ENCODE measurements at places on chromosomes 3 and 15.

GRCh38 chr15:43941555-43941954 is 114.8 kb downstream of the WDR76 start:
- no peak for DNase-seq

- DNase-seq, result no peak
These were observed 19.1 kb downstream of the HSPBAP1 start for GRCh38 chr3:122774564-122774963.

DNA sequence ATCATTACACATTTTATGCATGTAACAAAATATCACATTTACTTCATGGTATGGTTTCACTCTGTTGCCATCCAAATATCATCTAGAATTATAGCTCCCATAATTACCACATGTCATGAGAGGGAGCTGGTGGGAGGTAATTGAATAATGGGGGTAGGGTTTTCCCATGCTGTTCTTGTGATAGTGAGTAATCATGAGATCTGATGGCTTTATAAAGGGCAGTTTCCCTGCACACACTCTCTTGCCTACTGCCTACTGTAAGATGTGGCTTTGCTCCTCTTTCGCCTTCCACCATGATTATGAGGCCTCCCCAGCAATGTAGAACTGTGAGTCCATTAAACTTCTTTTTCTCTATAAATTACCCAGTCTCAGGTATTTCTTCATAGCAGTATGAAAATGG is 123.4 kb downstream of the SATB1 start:
- DNase-seq, result no peak

DNA sequence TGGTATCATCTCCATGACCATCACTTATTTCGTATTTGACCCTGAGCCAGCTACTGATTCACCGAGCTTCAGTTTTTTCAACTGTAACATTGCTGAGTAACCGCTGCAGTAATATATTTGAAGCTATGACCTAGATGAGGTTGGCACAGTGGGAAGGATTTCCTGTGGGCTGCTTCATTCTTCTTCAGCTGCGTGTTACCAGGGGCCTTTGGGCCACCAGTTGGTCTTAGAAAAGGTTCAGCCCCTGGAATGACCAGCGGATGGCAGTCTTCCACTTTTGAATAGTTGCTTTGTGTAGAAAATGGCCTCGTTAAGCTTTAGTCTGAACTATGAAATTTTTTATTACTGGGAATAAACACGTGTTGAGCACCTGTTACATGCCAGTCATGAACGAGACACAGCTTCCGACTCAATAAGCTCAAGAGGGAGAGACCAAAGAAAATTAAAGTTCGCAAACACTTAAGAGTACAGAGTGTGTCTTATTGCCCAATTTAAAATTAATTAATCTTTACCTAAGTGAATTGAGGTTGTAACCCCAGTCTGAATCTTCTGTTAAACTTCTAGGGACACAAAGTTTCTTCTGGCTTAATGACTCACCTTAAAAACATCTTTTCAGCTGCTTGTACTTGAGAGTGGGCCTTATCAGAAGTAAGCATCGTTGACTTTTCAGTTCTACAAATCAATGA is 57.6 kb upstream of the NR2E3 start:
- DNase-seq, result peak; percentile 72

GRCh38 chr3:105927741-105928140 is 58.9 kb upstream of the CBLB start:
- DNase-seq, result no peak

- DNase-seq, result no peak
These were observed 96.4 kb upstream of the SMAD3 start for GRCh38 chr15:66968806-66969596.

DNA sequence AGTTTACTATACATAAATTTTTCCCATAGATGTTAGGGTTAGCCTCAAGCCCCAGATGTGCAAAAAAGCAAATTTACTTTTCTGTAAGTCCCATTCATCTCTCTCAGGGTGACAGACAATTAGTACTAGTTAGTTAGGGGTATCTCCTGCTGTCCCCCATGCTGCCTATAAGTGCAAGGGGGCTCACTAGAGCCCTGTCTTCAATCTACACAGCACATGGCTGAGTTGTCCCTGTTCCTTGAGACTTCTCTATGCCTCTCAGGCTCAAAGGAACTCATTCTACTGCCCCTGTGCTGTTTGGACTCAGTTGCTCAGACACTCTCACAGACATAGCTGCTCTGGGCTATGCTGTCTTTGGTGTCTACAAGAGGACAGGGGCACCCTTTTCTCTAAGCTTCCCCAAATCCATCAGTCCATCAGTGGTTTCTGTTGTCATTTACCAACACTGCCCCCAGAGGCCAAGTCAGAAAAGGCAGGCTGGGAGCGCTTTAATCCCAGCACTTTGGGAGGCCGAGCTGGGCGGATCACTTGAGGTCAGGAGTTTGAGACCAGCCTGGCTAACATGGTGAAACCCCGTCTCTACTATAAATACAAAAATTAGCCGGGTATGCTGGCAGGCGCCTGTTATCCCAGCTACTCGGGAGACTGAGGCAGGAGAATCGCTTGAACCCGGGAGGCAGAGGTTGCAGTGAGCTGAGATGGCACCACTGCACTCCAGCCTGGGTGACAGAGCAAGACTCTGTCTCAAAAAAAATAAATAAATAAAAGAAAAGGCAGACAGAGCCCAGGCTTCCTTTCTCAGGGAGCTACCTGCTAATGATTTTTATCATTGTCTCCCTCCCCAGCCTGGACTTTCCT is 31.4 kb upstream of the PRTG start:
- DNase-seq, result peak; percentile 64

DNA sequence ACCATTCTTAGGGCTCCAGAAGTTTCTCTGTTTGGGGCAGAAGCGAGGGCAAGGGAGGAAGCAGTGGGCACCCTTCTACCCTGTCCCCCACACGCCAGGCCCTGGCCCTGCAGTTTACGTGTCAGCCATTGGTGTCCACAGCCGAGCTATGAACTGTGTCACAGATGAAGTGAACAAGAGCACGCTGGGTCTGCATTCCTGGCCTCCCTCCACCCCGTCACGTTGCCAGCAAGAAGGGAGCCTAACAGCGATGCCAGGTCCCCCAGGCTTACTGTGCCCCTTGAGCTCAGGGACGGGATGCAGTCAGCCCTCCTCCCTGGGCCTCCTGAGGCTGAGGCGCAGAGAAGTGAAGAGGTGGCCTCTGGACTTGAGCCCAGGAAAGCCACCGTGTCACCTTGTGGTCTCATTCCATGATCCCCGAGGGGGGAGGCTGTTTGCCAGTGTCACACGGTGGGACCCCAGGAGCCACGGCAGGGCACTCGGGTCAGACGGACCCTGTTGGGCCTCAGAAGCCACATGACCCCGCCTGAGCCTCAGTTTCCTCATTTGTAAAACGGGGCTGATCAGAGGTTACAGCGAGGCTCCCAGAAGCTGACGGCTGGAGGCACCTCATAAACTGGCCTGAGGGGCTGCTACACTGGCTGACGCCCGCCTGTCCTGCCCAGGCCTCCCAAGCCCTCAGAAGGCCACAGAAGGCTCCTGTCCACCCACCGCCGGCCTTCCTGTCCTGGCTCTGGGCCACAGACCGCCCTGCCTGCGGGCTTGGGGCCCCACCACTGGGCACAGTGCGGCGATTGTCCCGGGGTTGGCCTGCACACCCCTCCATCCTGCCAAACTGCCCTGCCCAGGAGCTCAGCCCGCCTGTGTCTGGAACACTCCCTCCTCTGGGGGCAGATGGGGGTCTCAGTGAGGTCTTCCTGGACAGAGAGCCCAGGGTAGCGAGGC is 18.6 kb downstream of the IQSEC1 start:
- DNase-seq, result no peak

DNA sequence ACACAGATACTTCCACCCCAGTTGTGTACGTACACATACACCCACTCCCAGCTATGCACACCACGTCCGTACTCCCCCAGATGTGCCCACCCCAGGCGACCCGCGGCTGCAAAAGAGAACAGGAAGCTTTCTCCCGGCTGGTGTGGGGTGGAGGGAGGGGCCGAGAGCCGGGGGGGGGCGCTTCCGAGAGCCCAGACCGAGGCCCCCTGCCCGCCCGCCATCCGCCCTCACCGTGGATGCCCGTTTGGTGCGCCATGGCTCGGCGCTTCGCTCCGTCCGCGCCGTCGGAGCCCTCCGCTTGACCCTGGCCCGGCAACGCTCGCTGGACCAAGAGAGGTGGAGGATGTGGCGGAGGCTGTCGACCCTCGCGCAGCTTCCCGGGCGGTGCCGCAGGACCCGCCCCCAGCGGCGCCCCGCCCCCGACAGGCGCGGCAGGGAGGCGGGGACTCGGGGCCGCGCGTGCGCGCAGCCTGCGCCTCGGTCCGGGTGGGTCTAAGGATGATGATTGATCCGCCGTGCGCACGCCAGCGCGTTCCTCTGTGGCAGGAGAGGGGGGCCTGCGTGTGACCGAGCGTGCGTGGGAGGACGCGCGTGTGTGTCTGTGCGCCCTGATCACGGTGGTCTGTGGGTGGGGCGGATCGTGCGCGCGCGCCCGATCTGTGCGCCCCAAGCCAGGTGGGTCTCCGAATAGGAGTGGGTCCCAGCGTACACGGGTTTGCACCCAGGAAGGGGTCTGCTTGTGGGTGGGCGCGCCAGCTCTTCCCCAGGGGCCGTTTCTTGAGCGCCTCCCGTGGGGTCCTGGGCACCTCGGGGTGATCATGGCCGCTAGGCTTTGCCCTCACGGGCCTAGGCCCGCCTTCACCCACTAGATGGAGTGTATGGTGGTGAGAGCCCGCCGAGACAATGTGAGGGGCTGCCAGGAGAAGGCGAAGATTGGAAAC is at the start of gene TWF2:
Gene TWF2, minus strand, starts transcription at position 398 of the 941 bp plus-strand sequence. Its CDS starts 142 bp downstream, at position 256.
- DNase-seq, result peak; percentile 79

GRCh38 chr3:26091096-26091495 is 301.2 kb downstream of the OXSM start:
- no peak for DNase-seq

Data from NCI-H524 (cell line).